ENCODE measurements at places on chromosomes 6 and 20. TPM values are rescaled to one million over a fixed set of nuclear protein-coding genes. Genes with fewer than 3 reads are reported as not detected.

ADGRF4 gene
- polyA plus RNA-seq = not detected

- no peaks in the 10 kb centered on the region for H3K27me3 ChIP-seq
- H3K4me1 ChIP-seq = no peaks in the 10 kb centered on the region
These were observed 187.0 kb upstream of the FOXQ1 start for GRCh38 chr6:1124885-1125284.

DNA sequence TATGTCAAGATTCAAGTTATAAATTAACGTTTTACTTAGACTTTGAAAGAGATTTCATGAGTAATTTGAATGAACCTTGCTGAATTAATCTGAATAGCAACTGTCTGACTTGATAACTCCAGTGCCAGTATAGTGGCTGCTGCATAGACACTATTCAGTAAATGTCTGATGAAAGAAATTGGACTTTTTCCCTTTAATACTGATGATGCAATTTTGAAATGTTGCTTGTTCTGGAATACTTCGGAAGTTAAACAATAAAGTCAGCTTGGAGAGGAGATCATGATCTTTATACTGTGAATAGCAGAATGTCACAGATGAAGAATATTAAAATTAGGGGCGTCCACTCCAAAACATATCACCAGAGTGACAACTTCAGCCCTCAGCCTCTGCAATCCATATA, 3.6 kb upstream of the PGBD1 start:
- H3K36me3 ChIP-seq = peaks cover 26% of the 10 kb centered on the region
- DNase-seq = no peak
- no peak overlapping the region for H3K4me3 ChIP-seq
- peaks cover 2% of the 10 kb centered on the region for H3K27me3 ChIP-seq
- H3K27ac ChIP-seq = no peak overlapping the region

GRCh38 chr20:58646703-58647102, 4.4 kb upstream of the STX16 start:
- peaks cover 3% of the 10 kb centered on the region for H3K27me3 ChIP-seq
- no peak overlapping the region for H3K27ac ChIP-seq
- DNase-seq = no peak
- no peaks in the 10 kb centered on the region for H3K36me3 ChIP-seq

GRIK2 gene
- not detected for polyA plus RNA-seq

PRR18 gene
- not detected for polyA plus RNA-seq

CLIC5 gene
- not detected for polyA plus RNA-seq

ZSCAN9 gene
- polyA plus RNA-seq = 5.0 TPM

GRCh38 chr20:14521436-14521835, 184.0 kb upstream of the FLRT3 start:
- no peaks in the 10 kb centered on the region for H3K4me1 ChIP-seq
- no peak overlapping the region for H3K27ac ChIP-seq
- DNase-seq = no peak
- H3K36me3 ChIP-seq = no peaks in the 10 kb centered on the region

DNA sequence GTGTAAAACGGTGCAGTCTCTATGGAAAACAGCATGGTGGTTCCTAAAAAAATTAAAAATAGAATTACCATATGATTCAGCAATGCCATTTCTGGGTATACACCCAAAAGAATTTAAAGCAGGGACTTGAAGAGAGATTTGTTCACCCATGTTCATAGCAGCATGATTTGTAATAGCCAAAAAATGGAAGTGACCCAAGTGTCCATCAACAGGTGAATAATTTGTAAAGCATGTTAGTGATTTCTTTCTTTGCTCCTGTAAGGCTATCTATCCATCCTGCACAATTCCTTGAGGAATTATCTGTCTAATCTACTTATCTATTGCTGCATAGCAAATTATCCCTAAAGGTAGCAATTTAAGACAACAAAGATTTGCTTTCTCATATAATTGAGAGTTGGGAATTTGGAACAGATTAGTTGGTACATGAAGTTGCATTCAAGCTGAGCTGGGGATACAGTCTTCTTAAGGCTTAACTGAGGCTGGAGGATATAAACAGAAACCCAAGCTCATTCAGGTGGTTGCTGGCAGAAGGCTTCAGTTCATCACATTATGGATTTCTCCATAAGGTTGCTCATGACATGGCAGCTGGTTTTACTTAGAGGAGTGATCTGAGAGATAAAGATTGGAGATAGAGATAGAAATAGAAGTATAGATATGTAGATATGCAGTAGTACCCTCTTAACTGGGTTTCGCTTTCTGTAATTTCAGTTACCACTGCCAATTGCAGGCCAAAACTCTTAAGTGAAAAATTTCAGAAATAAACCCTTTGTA, 62.0 kb downstream of the IL22RA2 start:
- no peak overlapping the region for H3K27ac ChIP-seq
- no peaks in the 10 kb centered on the region for H3K36me3 ChIP-seq
- H3K4me3 ChIP-seq = no peak overlapping the region
- no peak for DNase-seq
- no peaks in the 10 kb centered on the region for H3K4me1 ChIP-seq

DNA sequence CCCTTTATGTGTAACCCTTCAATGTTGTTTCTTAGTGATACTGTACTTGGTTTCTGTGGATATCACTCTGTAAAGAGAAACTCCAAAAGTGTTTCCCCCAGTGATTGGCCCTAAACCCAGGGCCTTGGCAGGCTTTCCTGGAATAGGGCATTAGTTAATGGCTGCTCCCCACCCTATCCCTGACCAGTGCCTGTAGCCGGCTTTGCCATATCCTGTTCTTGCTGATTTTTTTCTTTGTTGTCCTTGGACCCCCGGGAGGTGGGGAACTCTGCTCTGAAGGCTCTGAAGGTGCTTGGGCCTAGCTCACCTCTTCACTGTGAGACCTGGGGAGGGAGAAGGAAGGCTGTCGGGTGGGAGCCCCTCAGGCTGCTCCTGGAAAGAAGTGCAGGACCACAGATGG, 120.1 kb downstream of the TCP11 start:
- H3K4me1 ChIP-seq = no peaks in the 10 kb centered on the region
- no peak overlapping the region for H3K4me3 ChIP-seq
- no peaks in the 10 kb centered on the region for H3K27me3 ChIP-seq
- no peak overlapping the region for H3K27ac ChIP-seq

RAET1E gene
- polyA plus RNA-seq = not detected

DNA sequence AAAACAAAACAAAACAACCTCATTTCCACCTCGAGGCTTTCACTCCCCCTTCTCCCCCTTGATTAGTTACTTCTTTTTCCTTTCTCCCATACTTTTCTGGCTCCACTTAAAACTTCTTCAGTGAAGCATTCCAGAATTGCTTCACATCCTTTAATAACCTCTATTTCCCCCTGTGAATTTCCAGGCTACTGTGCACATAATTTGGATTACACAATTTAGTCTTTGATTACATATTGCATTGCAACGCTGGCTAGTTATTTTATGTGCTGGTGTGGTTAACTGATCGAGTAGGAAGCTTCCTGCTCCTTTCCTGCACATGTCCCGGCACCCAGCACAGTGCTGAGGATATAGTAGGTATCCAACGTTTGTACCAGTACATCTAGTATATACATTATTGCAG, 28.1 kb upstream of the EEF1E1 start:
- H3K4me3 ChIP-seq = no peak overlapping the region
- H3K36me3 ChIP-seq = no peaks in the 10 kb centered on the region
- DNase-seq = peak; percentile 11
- H3K27me3 ChIP-seq = no peaks in the 10 kb centered on the region
- peaks cover 9% of the 10 kb centered on the region for H3K4me1 ChIP-seq

SRMS gene
- polyA plus RNA-seq = not detected

DNA sequence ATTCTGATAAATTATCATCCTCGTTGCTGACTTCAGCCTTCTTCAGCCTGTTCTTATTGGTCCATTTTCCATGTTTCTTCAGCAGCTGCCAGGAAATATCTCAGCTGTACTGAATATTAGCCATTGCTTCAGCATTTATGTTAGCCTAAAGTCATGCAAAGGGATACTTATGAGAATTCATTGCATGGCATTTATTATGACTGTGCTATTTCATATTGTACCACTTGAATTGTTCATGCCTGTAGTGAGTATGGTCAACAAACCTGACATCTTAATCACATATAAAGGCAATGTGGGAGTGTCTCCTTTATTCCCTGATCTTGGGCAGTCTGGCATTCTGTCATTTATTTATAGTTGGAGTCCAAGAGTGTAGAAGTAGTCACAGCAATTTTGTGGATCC, 193.4 kb upstream of the SLC35B3 start:
- no peak overlapping the region for H3K4me3 ChIP-seq
- H3K36me3 ChIP-seq = no peaks in the 10 kb centered on the region
- no peak overlapping the region for H3K27ac ChIP-seq
- no peaks in the 10 kb centered on the region for H3K4me1 ChIP-seq
- no peak for DNase-seq
- H3K27me3 ChIP-seq = no peaks in the 10 kb centered on the region

- H3K4me1 ChIP-seq = peaks cover 15% of the 10 kb centered on the region
- DNase-seq = no peak
- H3K27me3 ChIP-seq = no peaks in the 10 kb centered on the region
- no peak overlapping the region for H3K4me3 ChIP-seq
These were observed 52.4 kb upstream of the LYRM2 start for GRCh38 chr6:89690944-89691324.

CFAP206 gene
- polyA plus RNA-seq = not detected

- no peaks in the 10 kb centered on the region for H3K36me3 ChIP-seq
- no peaks in the 10 kb centered on the region for H3K4me1 ChIP-seq
- H3K4me3 ChIP-seq = no peak overlapping the region
These were observed 133.8 kb downstream of the SNX5 start for GRCh38 chr20:17834804-17835203.

- no peaks in the 10 kb centered on the region for H3K27me3 ChIP-seq
- H3K36me3 ChIP-seq = no peaks in the 10 kb centered on the region
- no peak overlapping the region for H3K27ac ChIP-seq
- no peak overlapping the region for H3K4me3 ChIP-seq
These were observed 59.0 kb downstream of the PSMG4 start for GRCh38 chr6:3317741-3318211.

GRCh38 chr20:47540443-47541354, 39.0 kb downstream of the NCOA3 start:
- no peaks in the 10 kb centered on the region for H3K27me3 ChIP-seq
- peak; percentile 72 for DNase-seq
- no peaks in the 10 kb centered on the region for H3K36me3 ChIP-seq
- no peak overlapping the region for H3K4me3 ChIP-seq

PRELID3B gene
- 21.0 TPM for polyA plus RNA-seq

BPIFB4 gene
- not detected for polyA plus RNA-seq

DNA sequence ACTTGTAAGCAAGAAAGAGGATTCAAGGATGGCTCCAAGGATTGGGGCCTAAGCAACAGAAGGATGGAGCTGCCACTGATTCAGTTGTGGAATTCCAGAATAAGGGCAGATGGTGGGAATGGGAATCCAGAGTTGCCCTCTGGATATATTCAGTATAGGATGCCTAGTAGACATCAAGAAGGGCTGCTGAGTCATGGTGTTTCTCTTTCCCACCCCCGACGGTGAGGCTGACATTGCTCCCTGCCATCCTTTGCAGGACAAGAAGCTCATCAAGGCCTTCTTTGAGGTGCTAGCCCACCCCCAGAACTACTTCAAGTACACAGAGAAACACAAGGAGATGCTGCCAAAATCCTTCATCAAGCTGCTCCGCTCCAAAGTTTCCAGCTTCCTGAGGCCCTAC, 11.2 kb upstream of the ZNF76 start:
- no peaks in the 10 kb centered on the region for H3K27me3 ChIP-seq
- DNase-seq = no peak
- no peak overlapping the region for H3K27ac ChIP-seq
- no peak overlapping the region for H3K4me3 ChIP-seq
- H3K36me3 ChIP-seq = no peaks in the 10 kb centered on the region
- no peaks in the 10 kb centered on the region for H3K4me1 ChIP-seq

DNA sequence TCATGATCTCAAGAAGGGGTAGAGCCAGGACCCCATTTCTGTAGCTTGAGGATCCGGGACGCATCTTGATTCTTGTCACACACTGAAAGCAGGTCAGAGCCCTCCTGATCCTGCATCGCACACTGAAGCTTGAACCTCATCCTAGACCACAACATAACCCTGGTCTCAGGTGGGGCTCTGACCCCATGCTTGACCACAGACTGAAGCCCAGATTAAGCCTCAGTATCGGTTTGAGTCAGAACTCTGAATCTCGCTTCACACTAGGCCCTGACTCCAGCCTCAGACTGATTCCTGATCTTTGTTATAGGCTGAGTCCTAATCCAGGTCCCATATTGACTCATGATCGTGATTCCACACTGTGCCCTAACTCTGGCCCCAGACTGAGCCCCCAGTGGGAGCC, 8.5 kb upstream of the RSPO4 start:
- DNase-seq = no peak
- H3K4me3 ChIP-seq = no peak overlapping the region
- peaks cover 7% of the 10 kb centered on the region for H3K4me1 ChIP-seq
- H3K27me3 ChIP-seq = no peaks in the 10 kb centered on the region
- H3K36me3 ChIP-seq = no peaks in the 10 kb centered on the region
- H3K27ac ChIP-seq = no peak overlapping the region

RIN2 gene
- 25.4 TPM for polyA plus RNA-seq

GRCh38 chr20:23125625-23126191, 39.6 kb upstream of the CD93 start:
- peak overlapping the region; percentile 100 for H3K27ac ChIP-seq
- no peaks in the 10 kb centered on the region for H3K27me3 ChIP-seq
- H3K36me3 ChIP-seq = no peaks in the 10 kb centered on the region
- peak overlapping the region; percentile 37 for H3K4me3 ChIP-seq
- peaks cover 98% of the 10 kb centered on the region for H3K4me1 ChIP-seq
- DNase-seq = peak; percentile 96

DNA sequence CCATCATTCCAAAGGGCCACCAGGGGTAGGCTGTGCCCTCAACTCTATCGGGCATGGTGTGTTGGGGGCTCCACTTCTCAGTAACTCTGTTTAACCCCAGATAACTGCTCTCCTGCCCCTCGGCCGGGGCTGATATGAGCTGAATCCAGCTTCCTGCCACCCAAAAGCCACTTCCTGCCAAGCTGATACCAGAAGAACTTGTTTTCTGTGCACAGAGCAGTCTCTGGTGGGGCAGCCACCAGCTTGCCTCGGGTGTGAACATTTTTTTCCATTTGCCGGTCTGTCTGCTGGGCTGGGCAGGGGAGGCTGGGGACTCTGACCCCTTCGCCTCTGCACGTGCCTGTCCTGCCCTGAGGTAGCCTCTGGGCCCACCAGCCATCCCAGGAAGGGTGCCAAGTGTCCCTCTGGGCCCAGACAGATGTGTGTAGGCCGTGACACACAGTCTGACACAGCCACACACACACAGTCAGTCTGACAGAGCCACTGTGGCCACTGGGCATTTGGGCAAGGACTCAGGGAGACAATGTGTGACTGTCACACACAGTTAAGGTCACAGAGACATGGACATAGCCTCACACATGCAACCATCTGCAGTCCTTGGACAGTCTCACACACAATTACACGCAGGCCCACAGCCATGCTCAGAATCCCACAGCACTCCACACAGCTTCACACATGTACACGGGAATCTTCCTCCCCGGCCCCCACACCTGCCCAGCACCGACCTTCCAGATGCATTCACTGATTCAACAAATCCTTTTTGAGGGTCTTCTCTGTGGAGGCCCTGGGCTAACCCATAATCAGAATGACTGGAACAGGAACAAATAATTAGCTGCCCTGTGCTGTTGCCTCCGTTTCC, 45.1 kb downstream of the NOL4L start:
- H3K4me1 ChIP-seq = peaks cover 43% of the 10 kb centered on the region
- no peak overlapping the region for H3K4me3 ChIP-seq
- no peaks in the 10 kb centered on the region for H3K36me3 ChIP-seq
